ENCODE measurements at places on chromosomes 11 and 22.

DNA sequence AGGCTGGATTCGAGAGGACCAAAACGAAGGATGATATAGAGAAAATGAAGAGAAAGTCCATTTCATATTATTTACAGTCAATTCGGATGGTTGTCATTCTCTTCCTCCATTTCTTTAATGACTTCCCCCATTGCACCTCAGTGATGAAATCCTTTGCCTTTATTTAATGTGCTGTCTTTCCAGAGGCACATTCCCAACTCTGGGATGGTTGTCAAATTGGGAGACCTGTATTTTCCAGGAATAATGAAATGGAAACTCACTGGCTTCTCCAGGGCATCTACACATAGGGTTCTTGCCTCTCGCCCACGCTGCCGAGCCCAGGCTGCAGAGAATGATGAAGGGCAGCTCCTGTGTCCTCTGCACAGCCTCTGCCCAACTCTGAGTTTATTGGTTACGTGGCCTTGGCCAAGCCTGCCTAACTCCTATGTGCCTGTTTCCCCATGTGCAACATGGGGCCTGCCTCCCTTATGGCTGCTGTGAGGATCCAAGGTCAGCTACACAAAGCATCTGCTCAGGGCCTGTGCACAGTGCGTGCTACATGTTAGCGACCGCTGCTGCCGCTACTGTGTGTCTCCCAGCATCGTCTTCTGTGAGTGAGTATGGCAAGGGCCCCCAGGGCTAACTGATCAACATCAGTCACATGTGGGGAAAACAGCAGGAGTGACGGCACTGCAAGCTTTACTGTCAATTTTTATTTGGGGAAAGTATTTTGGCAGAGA is 81.5 kb upstream of the BID start:
- no peak for DNase-seq

GRCh38 chr22:19527321-19527721 is 3.1 kb upstream of the CLDN5 start:
- DNase-seq: no peak

GRCh38 chr22:32830957-32831356 is 29.5 kb downstream of the TIMP3 start:
- DNase-seq: no peak

GRCh38 chr11:69364921-69365320 is 71.0 kb downstream of the MYEOV start:
- no peak for DNase-seq

DNA sequence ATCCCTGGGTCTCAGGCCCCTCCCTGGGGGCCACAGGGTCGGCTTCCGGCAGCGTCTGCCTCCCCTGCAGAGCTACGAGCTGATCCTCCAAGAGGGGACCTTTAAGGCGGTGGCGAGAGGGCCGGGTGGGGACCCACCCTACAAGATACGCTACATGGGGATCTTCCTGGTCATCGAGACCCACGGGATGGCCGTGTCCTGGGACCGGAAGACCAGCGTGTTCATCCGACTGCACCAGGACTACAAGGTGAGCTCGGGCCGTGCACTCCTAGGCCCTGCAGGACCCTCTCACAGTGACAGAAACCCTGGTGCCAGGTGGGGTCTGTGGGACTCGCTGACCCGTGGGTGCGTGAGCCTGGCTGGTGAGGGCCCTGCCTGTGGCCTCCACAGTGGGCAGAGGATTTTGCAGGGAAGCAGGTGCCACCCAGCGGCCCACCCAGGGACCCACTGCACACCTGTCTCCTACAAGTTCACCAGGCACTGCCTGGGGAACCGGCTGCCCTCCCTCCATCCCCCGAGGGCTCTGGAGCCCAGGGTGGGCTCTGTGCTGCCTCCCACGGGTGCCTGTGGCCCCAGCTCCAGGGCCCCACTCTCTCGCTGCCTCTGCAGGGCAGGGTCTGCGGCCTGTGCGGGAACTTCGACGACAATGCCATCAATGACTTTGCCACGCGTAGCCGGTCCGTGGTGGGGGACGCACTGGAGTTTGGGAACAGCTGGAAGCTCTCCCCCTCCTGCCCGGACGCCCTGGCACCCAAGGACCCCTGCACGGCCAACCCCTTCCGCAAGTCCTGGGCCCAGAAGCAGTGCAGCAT is 13.7 kb downstream of the MUC5B start:
- no peak for DNase-seq

Data from CD8-positive, alpha-beta T cell (primary cell).